ENCODE measurements at places on chromosomes 6 and 20. TPM values are rescaled to one million over a fixed set of nuclear protein-coding genes. Genes with fewer than 3 reads are reported as not detected.

GRCh38 chr20:57513199-57513598, 11.7 kb downstream of the CTCFL start:
- no peak for DNase-seq

FAM209B gene
- total RNA-seq = not detected

MLN gene
- not detected for total RNA-seq

DNA sequence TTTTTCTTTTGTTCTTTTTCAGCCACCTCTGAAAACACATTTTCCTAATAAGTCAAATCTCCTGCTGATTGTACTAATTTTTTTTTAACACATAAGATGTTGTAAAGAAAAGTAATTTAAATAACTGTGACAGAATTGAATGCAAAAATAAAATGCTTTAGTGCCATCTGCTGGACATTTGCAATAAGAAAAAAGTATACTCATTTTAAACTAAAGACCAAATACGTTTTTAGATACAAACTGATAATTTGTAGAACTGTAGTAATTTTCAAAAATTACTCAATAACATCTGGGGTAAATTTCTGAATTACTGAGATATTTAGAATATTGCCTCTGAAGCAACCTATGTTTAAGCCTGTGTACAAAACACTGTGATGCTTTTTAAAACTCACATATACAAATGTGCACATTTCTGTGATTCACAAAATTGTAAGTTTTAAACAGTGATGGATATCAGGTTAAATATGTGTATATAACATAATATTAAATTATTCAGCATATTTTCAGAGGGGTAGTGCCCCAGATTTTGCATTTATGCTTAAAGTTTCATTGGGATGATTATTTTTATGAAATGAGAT, 198.7 kb downstream of the RIMS1 start:
- no peak for DNase-seq

DNA sequence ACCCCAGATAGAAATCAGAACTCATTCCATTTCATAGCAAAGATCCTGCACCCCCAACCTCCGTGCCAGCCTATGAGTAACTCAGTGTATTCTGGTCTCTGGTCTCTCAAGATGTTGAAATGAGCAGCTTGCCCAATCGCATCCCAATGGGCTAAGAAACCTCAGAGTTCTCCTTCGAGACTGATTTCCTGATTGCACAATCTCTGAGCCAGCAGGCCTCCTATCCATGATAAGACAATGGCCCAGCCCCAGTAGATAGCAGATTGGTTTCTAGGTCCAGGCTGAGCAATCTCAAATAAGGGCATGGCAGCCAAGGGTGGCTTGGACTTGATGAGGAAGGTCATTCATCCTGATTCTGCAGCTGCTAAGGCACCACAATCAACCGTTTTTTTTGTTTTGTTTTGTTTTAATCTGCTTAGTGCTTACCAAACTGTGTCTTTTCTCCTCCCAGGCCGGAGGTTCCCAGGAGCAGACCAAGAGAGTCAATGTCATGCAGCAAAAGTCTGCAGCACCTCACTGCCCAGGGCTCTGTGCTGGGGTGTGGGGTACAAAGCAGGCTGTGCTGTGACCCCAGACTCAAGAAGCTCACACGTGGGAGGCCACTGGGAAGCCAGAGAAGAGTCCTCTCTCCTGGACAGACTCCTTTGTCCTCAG, 125.1 kb upstream of the NXT1 start:
- DNase-seq = no peak

DNA sequence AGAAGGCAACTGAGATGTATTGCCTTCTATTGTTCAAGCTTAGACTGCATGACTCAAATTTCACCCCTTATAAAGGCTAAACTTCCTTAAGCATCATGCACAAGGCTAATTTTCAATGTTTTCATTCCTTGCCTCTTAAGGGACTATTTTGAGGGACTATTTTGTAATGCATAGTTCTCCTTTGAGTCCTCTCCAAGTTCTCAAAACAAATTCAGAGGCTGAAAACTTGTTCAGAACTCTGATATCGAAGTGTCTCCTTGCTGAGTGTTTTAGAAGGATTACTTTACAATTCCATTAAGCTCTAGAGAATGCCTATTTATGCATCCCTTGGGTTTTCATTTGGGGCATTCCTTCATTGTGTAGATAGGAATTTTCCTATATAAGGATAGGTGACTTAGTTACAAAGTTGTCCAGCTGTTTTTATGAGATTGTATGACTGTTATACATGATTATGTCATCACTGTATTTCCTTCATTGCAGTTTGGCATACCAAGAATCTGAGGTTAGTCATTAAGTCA, 41.7 kb downstream of the COL19A1 start:
- no peak for DNase-seq

- no peak for DNase-seq
These were observed 622.4 kb upstream of the FLRT3 start for GRCh38 chr20:14959506-14960475.

RSPO4 gene
- 0.26 TPM for total RNA-seq

GRCh38 chr6:163302747-163303146, 111.8 kb upstream of the QKI start:
- no peak for DNase-seq

DNA sequence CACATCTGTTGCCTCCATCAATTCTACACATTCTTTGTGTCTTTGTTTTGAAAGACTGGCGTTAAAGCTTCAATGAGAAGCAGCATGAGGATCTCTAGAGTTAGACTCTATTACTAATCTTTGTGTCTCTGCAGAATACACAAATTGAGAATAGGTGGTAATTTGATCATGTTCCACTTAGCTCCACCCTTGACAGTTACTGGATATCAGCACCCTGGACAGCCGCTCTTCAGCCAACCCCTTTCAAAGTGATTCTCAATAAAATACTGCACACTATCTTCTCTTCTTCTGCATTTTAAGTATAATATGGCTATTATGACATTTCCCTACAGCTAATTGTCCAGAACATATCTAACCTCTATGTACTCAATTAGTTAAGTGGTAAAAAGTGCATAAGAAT, 54.3 kb upstream of the CNR1 start:
- DNase-seq = no peak

GRCh38 chr20:44702776-44703175, 12.4 kb upstream of the CCN5 start:
- DNase-seq = peak; percentile 92

GRCh38 chr6:31615748-31616147, 714 bp downstream of the AIF1 start:
- no peak for DNase-seq

GRCh38 chr6:26270903-26271667, 93.9 kb upstream of the BTN3A2 start:
- no peak for DNase-seq

DNA sequence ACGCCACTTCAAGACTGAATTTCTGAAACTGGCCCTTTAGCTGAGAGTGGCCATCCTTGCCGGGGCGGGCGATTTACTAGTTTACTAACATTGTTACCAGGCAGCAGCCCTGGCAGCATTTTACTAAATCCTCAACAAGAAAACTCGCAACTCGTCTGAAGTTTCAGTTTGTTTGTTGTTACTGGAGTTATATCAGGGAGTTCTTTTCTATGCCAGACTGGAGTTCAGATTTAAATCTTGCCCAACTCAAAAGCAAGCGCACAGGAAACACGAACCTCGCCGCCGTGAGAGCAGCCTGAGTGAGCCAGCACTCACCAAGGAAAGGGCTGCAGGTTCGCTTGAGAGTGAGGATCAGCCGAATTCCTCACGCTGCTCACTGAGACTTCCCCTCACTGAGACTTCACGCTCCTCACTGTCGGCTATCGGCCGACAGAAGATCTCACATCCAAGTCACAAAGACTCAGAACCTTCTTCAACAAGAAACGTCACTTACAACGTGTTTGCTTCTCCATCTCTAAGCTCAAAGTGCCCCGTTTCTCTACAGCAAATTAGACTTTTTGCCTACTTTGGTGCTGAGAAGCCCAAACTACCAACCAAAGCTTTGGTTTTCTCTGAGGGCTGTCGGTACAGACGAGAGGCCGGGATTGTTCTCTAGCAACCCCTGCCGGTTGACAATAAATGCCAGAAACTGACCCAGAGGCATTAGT, 78.9 kb downstream of the OLIG3 start:
- DNase-seq = no peak

KCNQ2 gene
- total RNA-seq = 0.76 TPM

FKBP5 gene
- 198 TPM for total RNA-seq

DNA sequence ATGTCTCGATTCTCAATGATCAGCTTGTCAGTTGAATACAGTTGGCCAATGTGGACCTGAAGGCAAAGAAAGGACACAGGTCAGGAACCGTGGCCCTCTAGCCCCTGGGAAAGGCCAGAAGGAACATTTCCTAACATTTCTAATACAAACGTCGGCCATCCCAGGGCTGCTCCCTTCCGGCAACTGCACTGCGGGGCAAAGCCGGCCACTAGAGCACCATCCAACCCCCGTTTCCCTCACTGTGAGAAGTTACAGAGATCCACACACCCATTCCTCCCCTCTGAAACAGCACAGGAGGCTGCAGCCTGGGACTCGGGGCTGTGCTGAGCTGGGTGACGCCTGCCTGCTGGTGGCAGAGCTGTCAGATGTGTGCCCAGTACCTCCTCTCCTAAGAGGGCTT, 24.3 kb downstream of the PPP1R3G start:
- peak; percentile 28 for DNase-seq

GRCh38 chr20:2338411-2339066, 42.2 kb upstream of the TGM6 start:
- no peak for DNase-seq

GRCh38 chr20:31815408-31816188, 3.6 kb upstream of the MYLK2 start:
- peak; percentile 63 for DNase-seq

DNA sequence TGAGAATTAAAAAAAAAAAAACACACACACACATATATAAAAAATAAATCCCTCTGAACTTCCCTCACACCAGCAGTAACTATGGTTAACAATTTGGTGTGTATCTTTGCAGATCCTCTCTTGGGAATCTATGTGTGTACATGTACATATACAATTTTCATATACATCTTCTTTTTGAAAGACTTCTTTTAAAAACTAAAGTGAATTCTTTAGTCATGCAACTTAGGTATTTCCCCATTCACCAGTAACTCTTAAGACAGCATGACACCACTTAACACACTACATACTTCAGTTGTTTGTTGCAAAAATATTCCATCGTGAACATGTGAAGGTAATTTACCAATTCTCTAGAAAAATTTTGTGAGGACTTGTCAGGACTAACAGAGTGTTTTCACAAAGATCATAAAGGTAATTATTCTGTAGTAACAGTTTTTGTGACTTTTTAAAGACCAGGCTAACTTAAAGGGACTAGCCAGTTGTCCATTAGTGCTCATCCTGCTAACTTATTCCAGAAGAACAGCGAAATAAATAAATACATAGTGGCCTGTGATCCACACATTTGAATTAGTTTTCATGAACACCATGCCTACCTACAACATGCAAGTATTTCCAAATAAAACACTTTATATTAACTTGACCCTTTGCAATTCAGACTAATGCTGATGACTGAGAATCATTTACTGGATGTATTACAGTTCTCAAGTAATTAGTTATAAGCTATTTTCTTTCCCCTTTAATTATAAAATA, 12.1 kb downstream of the RBM39 start:
- no peak for DNase-seq

NRN1 gene
- 5.1 TPM for total RNA-seq

DNA sequence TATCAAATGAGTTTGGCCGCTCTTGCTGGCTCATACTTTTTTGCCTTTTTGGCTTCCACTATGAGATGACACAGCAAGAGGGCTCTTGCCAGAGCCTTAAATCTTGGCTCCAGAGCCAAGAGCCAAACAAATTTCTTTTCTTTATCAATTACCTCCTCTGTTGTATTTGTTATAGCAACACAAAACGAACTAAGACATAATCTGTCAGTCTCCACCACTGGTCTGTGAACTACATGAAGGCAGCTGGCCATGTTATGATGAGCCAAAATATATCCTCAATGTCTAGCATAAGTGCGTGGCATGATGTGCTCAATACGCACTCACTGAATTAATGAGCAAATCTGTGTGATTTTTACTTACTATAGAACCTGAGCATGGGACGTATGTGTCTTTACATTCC, 220.0 kb upstream of the ZNF217 start:
- DNase-seq = no peak

DNA sequence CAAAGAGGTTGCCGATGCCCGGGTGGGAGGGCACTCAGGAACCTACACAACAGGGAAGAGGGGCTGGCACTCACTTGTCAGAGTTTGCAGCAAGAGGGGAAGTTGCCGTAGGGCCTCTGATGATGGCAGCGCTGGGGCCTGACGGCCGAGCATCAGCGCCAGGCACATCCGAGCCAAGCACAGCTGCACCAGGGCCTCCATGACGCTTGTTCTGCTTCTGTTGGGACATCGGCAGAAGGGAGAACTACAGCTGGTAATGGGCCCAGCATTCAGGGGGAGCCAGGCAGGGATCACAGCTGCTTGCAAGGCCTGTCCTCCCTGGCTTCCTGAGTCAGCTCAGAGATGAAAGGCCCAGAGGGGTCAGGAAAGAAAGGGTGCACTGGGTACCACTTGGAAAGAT, 367.7 kb downstream of the CDH4 start:
- no peak for DNase-seq

DNA sequence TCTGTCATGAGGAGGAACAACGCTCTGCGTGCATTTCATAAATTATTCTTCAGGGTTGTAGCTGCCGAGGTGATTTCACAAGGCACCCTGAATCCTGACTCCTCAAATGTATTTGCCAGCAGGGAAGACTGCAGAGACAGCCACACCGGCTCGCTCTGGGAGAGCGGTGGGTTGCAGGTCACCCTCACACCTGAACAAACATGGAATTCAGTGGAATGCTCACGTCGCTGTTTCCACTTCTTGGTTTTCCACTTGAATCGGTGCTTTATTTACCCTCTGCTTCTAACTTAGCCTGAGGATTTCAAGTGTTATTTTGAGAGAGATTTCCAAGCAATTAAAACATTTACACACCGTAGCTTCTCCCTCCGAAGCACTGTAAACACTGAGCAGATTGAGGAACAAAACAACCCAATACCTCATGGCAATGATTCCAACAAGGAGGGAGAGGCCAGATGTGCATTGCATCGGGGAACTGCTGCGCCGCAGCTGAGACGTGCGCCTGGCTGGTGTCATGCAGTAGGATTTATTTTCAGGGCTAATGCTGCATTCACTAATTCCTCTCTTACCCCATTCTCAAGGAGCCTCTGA, 59.5 kb upstream of the GGTLC1 start:
- DNase-seq = no peak

- DNase-seq = no peak
These were observed 37.3 kb downstream of the TAF4 start for GRCh38 chr20:62028384-62028783.

ID4 gene
- total RNA-seq = 135 TPM

CALHM4 gene
- total RNA-seq = 1.8 TPM

BPIFB1 gene
- not detected for total RNA-seq
